Activated T-helper 1 cell treated with Interleukin-2 at 50 U/mL for 16 hours (primary cell): ENCODE measurements at places on chromosomes 16 and 17.

- no peak for DNase-seq
Measured at GRCh38 chr16:87936375-87937230, at the start of gene CA5A. TSS of gene CA5A (minus strand) at chr16:87936529. CDS start at chr16:87936450, 79 bp downstream.

DNA sequence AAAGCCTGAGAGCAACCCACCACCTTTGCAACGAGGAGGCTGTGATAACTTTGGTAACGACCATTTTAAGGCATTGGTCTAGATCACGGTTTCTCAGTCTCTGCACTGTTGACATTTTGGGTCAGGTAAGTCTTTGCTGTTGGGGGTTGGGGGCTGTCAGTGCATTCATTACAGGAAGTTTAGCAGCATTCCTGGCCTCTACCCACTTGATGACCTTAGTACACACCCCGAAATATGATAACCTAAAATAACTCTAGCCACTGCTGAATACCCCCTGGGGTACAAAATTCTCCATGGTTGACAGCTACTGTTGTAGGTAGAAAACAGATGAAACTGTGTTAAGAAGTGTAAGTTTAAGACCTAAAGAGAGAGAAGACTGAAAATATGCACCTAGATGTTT lies 36.3 kb downstream of the ADAMTS18 start:
- no peak for DNase-seq

DNA sequence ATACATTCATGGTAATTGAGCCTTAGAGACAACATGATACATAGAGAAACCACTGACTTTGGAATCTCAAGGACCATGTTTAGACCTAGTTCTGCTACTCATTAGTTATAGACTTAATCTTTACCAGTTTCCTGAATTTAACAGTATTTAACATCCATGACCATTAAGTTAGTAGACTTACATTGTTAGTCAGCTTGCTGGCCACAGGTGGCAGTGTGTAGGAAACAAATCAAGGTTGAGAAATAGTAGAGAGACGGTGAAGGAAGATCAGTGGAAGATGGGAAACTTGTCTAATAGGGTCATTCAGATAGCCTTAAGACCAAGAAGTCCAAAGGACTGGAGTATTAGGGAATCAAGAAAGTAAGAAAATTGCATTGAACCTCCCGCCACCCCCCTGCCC lies 31.0 kb downstream of the OMG start:
- DNase-seq, result no peak

DNA sequence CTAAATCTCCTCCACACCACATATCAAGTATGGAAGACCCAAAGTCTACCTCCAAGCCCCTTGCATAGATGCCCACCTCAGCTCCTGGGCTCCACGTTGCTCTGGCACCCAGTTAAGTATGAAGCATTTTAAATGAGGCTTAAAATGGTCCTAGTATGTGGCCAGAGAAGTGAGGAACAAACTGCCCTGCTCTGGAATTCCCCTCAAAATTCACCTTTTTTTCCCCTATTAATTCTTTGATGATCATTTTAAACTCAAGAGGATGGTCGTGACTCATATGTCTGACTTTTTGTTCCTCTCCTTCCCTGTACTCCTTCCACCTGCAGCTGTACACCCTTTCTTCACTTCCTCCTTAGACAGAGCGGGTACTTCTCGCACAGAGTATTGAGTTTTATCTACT lies 234.5 kb upstream of the MYOCD start:
- DNase-seq, result no peak

DNA sequence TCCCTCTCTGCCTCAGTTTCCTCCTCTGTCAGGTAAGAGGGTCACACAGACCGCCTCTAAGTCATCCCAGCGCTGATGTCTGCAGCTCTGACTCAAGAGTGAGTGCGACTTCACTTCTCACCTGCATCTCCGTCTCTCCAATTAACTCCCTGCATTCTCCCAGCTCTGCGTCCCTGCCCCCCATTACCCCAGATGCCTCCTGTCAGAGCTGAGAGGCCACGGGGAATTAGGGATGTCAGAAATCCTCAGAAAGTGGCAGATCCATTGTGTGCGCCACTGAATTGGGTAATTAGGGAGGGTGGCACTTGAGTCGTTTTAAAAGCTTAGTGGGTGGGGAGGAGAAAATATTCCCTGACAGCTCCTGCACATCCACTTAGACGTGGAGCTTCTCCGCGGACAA lies 885.4 kb upstream of the EEF2KMT start:
- DNase-seq, result no peak

DNA sequence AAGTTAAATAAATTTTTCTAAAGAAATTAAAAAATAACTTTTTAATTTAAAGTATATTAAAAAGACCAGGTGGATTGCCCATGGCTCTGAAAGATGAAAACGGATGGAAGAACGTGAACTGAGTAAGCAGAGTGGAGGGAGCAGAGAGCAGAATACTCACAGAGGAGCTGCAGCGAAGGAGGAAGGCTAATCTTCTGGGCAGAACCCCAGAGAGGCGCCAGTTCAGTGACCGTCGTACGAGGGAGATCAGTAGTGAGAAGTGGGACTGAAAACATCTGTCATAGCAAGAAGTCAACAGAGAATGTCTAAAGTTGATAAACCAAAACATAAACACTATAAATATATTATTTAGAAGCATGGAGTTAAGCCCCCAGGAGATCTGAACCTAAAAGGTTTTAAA lies 34.9 kb downstream of the UBE2G1 start:
- no peak for DNase-seq

DNA sequence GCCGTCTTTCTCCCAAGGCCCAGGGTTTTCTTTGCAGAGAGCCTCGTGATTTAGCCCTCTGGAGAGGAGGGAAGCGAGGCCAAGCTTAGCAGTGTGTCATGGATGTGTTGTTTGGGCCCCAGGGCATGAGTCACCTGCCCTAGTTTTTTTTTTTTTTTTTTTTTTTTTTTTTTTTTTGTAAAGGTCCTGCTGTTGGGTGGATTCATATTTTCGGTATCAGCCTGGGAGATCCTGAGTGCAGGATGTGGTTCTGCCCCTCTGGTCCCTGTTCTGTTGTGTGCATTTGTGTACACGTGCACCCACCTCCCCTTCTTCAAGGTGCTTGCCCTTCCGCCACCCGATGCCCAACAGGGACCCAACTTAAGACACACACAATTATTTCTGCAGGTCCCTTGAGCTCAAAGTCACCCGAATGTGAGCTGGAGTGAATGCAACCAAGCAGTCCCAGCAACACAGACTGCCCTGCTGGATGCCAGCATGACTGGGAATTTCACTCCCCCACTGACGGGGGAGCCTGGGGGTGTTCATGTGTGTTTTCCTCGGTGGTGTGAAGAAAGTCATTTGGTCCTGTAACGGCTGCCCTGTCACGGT lies 265.8 kb upstream of the TNRC6C start:
- DNase-seq, result no peak

- no peak for DNase-seq
Measured at GRCh38 chr17:17042851-17043460, 699 bp downstream of the MPRIP start.

DNA sequence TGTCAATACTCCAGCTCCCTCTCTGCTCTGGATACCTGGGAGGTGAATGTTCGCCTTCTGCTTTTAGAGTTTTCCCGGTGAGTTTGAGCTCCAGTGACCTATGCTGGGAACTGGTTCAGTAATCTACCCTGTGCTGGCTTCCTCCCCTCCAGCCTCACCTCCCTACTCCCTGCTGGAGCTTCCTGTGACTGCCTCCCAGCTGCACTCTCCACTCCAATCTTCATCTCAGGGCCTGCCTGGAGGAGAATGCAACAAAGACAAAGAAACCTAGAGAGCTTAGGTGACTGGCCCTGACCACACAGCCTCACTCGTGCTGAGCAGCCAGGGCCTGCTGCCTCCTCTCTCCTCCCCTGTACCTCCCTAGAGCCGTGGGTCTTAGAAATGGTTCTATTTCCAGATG lies 101.6 kb upstream of the FOXF1 start:
- no peak for DNase-seq

DNA sequence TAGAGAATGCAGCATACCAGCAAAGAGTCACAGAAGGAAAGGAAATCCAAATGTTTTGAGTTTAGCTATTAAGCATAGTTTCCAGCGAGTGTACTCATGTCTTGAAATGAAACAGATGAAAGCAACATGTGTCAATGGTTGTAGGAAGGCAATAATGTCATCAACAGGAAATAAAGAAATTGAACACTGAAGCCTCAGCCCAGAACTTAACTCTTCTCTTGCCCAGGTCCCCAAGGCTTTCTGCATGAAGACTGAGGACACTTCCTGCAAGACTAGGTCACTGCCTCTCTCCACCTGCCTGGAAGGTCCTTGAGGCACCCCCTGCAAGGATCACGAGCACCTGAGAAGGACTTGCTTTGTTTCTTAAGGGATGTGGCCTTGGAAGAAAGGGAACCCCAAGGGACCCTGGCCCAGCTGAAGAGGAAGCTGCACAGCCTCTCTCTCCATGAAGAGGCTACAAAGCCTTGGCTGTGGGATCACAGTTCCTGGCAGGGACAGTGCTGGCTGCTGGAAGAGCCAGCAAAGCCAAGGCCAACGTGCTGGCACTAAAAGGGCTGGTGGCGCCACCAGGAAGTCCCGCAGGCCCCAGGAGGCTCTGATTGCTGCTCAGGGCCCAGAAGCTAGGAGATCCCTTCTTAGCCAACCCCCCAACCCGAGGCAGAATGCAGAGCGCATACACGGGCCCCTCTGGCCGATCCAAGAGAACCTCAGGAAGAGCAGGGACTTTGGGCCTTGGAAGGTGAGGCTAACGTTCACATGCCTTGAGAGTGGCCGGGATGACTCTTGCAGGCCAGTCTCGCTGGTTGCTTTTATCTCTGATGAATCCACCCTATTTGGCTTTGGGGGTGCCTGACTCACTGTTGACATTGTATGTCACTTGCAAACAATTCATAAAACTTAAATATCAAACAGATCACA lies 23.4 kb upstream of the AXIN2 start:
- DNase-seq, result no peak

GRCh38 chr17:76467366-76467765 lies at the start of gene AANAT:
TSS of gene AANAT (plus strand) at chr17:76467603. CDS start at chr17:76468747, 1,144 bp downstream.
- DNase-seq, result no peak

- DNase-seq, result no peak
Measured at GRCh38 chr17:33892717-33893591, 362.1 kb upstream of the CCL2 start.

- DNase-seq, result no peak
Measured at GRCh38 chr16:11986521-11987057, 10.1 kb downstream of the SNX29 start.

DNA sequence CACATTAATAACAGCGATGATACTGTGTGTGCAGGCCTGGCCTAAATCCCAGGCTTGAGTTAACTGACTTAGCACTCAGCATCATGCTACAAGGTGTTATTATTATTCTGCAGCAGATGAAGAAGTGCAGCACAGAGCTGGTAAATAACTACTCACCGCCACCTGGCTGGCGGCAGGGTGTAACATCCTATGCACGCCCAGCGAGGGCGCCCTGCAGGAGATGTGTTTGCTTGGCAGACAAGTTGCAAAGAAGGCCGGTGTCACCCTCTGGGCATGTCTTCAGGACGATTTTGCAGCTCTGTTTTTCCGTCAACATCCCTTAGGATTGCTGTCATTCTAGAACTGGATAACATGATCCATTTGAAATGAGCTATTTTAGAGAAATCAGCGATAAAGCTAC lies 30.1 kb downstream of the DNAH9 start:
- no peak for DNase-seq

DNA sequence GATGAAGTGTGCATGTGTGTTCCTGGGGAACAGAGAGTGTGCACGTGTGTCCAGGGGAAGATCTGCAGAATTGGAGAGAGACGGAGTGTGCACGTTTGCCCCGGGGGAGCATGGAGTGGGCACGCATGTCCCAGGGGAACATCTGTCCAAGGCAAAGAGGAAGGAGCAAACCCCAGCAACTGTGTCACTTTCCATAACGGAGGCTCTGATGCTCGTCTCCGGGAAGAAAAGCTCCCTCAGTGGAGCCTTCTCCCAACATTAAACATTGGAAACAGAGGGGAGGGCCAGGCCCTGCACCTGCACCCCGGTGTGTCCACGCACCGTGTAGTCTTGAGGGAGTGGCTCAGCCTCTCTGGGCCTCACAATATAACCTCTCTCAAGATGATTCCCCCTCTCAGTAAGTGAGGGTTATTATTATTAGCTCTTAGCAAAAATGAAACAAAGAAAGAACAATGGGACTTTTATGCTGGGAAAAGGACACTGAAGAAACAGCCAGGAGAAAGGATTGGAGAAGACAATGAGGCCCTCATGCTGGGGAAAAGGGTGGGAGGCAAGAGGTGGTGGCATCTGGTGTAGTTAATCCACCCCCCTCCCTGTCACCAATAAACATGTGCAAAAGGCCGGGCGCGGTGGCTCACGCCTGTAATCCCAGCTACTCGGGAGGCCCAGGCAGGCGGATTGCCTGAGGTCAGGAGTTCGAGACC lies 7.6 kb downstream of the RAB40B start:
- no peak for DNase-seq

DNA sequence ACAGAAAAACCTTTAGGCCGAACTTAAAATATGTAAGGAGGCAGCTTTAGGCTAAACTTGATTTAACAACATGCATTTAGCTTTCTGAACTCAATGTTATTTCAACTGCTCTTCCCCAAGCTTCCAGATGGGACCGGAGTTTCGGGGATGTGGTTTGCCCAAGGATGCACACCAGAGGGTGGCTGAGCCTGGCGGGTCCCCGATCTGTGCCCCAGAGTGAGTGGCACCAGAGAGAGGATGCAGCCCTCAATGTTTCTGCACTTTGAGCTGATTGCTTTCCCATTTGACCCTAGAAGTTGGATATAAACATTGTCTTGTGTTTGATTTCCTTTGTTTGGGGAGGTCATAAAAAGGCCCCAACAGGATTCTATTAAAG lies 348.0 kb upstream of the TNRC6C start:
- DNase-seq, result no peak

DNA sequence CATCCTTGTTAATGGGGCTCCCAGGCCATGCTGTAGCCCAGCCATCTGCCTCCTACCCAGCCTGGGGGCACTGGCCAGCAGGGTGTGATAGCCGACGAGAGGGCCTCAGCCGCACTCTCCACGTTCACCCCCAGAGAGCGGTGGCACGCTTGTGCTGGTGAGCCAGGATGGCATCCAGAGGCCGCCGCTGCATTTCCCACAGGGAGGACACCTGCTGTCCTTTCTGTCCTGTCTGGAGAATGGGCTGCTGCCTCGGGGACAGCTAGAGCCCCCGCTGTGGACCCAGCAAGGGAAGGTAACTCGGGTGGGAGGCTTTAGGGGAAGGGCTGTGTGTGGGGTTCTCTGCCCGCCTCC lies 27.4 kb downstream of the SGSM2 start:
- DNase-seq, result no peak

DNA sequence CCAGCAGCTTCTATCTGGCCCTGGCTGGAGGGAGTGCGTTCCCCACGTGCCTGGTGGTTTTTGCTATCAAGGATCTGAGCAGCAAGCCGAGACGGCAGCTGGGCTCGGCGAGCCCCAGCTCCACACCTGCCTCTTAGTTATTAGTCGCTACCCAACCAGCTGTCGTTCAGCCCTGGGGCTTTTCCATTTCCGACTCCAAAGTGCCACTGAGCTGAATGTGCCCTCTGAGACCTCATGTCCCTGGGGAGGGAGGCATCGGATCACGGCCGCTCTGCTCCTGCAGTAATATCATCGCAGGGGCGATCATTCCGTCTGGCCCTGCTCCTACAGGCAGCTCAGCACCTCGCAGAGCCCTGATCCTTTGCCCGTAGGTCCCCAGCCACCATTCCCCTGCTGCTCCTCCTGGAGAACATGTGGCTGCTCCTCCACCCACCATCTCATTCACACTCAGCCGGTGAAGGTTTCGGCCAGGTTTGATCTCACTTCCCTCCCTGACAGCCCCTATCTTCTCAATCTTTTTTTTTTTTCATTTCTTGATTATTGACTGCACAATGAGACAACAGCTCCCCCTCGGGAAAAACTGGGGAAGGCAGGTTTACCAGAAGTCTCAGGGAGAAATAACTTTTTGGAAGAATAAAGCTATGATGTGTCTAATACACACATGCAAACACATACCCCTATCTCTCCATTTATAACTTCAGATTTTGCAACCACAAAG lies 86.7 kb downstream of the ZFHX3 start:
- no peak for DNase-seq

GRCh38 chr16:86712158-86713009 lies 134.0 kb downstream of the FOXL1 start:
- DNase-seq, result no peak
